ENCODE measurements at places on chromosomes 5 and 9. TPM values are rescaled to one million over a fixed set of nuclear protein-coding genes. Genes with fewer than 3 reads are reported as not detected.

The BTNL8 gene
- 0.46 TPM for polyA plus RNA-seq

The PAPPA gene
- 4.1 TPM for polyA plus RNA-seq

The NKD2 gene
- polyA plus RNA-seq: 16.5 TPM

GRCh38 chr9:115946530-115946929 is 207.1 kb upstream of the PAPPA start:
- DNase-seq: no peak

- no peak for DNase-seq
Measured at GRCh38 chr5:95084757-95085156, 200.1 kb downstream of the MCTP1 start.

The FAM163B gene
- polyA plus RNA-seq: not detected

DNA sequence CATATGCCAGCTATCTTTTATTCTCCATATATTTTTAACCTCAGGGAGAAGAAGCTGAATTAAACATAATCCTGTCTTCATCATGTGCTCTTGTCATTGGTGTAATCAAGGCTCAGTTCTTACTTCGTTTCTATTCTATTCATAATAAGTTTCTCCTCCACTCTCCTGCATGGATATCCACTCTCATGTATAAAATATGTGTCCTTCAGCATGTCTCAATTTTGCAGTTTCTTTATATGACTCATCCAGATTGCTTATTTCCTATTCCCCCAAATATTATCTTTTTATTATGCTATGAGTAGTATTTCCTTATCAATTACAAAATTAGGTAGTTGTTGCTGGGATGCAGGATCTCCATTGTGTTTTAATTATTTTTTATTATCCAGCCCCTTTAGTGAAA is 643.7 kb upstream of the ACO1 start:
- DNase-seq: no peak

DNA sequence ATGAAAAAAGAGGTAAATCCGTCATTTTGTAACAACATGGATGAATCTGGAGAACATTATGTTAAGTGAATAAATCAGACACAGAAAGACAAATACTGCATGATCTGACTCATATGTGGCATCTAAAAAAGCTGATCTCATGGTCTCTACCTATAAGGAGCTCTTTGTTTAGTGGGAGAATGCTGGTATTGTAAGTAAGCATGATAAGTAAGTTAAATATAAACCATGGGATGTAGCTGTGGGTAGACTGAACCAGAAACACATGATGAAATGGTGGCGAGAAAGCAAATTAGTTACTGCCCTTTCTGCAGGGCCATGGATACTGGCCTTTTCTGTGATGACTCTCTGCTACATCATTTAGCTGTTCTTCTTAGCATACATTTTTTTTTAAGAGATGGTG is 66.4 kb upstream of the RUSC2 start:
- DNase-seq: no peak
